GOT3 (cell line): ENCODE measurements at places on chromosomes 4 and X.

DNA sequence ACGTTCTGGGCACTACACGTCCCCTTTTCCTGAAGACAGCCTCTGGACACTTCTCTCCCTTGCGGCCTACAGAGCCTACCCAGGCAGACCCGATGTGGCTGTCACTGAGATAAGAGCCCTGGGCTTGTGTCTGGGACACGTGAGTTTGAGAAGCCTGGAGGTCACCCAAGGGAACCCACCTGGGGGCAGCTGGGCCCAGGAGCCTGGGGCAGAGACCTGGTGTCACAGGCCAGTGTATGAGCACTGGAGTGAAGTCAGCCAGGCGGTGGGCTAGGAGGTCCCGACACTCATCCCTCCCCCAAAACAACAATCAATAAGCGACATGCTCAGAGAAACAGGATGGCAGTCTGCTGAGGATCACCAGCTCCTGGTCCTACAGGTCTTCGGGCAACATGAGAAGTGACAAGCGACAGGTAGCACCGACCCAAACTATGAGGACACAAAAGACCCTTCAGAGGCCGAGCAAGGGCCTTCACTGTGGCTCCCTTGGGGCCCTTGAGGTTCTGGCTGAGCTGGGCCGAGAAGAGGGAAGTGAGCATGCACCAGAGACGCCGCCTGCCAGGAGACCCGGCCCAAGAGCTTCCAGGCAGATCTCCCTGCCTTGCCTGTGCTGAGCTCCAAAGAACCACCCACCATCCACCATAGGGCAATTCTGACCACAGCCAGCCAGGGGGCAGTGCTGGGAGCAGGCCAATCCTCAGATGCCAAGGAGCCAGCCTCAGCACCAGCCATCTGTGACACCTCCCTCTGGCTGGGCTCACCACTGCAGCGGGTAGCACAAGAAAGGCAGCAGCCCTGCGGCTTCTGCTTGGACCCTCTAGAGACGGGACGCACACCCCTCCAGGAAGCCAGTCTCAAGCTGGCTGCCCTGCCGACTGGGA is 11.0 kb upstream of the DUSP9 start:
- DNase-seq, result no peak

- no peak for DNase-seq
Measured at GRCh38 chr4:10521424-10521823, 64.2 kb upstream of the ZNF518B start.

DNA sequence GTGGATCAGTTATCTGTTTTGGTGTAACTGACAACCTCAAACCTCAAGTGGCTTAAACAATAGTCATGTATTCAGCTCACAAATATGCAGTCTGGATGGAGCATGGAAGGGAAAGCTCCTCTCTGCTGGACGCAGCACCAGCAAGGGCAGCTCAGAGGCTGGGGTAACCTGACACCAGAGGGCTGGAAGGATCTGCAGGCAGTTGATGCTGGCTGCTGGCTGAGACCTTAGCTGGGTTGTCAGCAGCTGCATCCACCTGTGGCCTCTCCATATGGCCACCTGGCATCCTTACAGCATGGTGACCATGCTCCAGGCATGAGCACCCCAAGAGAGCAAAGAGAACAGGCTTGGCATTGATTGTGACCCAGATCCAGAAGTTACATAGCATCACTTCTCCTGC is 46.7 kb downstream of the ENPP6 start:
- no peak for DNase-seq

DNA sequence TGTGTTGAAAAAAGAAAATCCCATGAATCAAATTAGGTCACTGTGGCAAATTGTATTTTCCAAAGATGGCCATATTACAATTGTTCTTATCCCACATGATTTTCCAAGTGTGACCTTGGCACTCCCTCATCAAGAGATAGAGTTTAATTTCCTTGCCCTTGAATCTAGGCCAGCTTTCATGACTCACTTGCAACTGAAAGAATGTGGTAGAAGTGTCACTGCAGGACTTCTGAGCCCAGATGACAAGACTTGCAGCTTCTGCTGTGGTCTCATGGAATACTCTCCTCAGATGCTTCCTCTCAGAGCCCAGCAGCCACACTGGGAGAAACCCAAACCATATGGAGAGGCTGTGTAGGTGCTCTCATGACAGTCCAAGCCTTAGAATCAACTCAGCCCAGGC is 139.0 kb downstream of the ADAMTS3 start:
- no peak for DNase-seq

DNA sequence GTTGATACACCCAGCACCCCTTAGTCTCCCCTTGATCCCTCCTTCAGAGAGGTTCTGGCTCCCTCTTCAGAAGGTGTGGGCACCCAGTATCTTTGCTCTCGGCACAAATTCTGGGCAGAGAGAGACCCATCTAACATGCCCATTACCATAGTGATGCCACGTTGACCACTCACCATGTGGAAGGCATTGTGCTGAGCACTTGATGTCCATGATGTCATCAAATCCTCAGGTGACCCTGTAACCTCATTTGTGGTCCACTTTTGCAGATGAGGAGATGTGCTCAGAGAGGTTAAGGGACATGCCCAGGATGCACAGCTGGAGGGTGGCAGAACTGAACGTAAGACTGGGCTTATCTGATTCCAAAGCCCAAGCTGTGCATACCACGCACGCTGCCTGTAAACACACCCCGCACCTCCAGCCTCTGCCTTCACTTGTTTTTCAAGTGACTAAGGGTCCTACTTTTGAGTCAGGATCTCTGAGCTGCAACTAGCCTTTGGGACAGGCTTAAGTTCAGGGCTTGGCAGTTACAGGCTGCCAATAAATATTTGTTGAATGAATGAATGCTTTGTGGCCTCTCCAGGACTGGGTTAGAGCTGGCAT is 55.2 kb downstream of the HTRA3 start:
- no peak for DNase-seq

- no peak for DNase-seq
Measured at GRCh38 chrX:107935200-107935599, 47.0 kb downstream of the TEX13B start.

DNA sequence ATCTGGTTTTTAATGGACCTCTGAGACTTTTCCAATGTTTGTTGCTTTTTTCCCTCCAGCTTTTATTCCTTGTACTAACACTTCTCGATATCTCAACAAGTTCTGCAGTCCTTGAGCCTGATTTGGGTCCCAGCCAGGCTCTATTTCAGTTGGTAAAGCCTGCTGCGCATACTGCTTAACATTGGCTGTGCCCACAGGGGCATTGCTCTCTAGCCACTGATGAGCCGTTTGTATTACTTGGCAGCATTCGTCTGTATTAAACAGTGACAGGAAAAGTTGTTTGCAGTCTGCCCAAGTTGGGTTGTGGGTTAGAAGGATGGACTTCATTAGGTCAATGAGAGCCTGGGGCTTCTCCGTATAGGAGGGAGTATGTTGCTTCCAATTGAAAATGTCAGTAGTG is 59.6 kb upstream of the XAGE1B start:
- DNase-seq, result no peak

DNA sequence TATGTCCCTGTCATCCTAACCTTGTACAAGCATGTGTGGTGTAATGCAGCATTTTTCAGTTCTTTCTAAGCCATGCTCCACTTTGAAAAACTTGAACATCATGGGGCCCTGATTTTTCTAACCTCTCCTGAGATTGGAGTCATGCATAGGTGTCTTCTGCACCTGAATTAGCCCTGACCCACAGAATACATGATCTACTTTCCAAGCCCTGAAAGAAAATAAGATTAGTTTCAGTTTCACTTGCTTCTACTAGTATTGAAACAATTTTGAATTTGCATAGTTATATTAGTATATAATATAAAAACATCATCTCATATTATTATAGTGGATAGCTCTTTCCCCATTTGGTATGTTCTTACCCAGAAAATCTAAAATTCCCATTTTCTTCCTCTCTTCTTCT is 178.2 kb downstream of the HS3ST1 start:
- no peak for DNase-seq

DNA sequence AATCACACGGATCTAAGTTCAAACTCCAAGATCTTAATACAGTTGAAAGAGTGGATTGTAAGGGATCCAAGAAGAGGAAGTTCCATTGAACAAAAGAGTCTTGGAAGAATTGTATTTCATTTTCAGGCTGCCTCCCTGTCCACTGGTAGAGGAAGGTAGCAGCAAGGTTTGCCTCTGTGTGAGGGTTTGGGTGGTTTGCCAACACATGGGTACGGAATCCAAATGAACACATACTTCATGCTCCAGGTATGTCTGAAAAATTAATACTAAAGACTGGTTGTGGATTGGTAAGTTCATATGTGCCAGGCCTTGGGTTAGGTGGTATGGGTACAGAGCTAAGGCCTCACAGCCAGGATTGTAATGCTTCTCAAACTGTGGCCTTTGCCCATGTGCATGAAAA is 523.6 kb upstream of the BOD1L1 start:
- no peak for DNase-seq

GRCh38 chr4:15034071-15034764 is 31.9 kb downstream of the CPEB2 start:
- no peak for DNase-seq

GRCh38 chr4:152727784-152728183 is 48.0 kb upstream of the TMEM154 start:
- no peak for DNase-seq

DNA sequence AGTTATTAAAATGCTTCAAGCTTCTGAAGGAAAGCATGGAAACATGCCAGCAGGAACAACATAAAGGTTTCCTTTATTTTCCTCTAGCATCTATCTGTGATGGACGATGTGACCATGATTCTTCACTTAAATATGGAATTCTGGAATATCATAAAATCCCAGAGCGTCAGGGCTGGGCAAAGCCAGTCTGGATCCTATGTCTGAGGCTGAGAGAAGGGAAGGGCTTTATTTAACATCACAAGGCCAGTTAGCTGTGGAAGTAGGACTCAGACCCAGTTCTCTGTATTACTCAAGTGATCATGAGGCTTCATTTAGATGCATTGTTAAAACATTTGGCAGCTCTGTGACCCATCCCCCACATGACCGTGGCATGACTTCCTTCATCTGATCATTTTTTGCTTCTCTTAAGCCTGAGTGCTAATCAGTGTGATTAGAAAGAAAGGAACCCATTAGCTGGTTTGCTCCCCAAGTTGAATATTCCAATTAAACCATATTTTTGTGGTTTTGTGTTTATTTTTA is 40.9 kb upstream of the EOLA2 start:
- DNase-seq, result no peak

DNA sequence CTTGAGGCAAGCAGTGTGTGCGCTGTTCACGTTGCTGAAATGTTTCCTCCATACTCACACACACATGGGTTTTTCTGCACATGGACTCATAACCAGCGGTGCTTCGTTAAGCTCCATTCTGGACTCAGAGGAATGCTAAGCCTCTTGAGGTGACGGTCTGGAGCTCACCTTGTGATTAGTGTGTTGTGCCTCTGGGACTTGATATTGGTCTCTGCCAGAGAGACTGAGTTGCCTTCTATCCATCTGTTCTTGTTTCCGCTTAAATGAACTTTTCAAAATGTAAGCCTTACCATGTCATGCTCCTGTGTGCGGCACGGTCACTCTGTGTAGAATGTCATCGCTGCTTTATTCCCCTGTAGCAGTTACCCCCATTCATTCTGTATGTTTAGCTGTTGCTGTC is 42.5 kb downstream of the ADD1 start:
- DNase-seq, result no peak

DNA sequence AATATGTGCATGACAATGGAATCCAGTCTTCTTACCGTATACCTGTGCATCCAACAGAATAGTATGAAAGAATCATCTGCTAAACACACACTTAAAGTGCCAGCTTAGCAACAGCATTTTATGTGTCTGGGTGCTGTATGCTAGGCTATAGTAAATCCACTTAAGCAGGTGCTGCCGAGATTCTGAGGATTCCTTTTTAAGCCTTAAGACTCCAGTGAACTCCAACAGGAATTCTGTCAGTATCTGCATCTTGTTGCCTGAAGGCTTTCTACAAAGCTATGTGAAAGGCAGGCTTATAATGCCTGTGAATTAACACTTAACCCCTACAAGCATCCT is 1076.4 kb upstream of the PABPC4L start:
- no peak for DNase-seq

DNA sequence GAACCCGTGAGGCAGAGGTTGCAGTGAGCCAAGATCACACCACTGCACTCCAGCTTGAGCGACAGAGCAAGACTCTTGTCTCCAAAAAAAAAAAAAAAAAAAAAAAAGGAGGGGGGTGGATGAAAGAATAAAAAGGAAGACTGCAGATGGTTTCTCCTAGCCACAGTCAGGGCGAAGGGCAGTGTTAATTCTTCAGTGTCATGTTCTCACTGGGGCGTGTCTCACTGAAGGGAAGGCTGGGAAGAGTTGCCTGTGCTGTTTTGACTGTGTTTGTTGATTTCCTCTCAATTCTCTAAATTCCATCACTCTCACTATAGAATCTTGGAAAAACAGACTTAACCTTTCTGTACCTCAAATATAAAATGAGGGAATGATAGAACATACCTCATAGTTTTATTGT is 71.6 kb upstream of the DHX15 start:
- DNase-seq, result no peak

DNA sequence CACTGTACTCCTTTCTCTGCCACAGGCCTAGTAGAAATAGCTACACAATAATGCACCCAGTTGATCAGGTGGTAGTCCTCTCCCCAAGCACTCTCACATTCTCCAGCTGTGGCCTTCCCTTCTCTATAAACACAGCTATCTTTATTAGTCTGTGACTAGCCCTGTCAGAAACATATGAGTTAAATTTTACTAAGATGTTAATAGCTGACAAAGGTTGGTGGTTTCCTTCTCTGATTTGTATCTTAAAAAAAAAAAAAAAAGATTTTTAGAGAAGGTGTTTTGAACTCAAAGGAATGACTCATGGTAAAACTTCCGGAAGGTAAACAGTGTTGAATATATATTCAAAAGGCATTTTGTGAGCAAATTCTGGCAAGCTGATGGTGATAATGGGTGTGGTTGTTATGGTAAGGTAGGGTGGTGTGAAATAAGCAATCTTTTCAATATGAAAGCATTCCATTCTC is 327.4 kb downstream of the PPP3CA start:
- no peak for DNase-seq

DNA sequence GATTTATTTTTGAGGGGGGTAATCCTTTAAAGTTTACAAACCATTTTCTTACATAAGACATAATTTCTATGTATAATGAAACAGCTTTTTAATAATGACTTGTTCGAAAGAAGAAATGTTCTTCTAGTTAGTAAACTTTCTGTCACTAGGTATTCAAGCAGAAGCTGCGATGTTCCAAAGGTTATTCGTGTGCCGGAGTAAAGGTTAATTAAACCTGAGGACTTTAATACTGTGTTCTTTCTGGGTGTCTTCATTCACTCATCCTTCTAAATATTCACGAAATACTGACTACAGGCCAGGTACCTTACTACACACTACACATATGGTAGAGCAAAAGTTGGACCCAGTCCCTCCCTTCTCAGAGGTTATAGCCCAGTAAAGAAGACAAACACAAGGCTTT is 96.7 kb downstream of the NR3C2 start:
- no peak for DNase-seq

GRCh38 chr4:41741354-41741753 is 7.2 kb downstream of the PHOX2B start:
- no peak for DNase-seq

- no peak for DNase-seq
Measured at GRCh38 chr4:83197555-83198235, 83.2 kb upstream of the PLAC8 start.

GRCh38 chr4:137635108-137635507 is 102.8 kb upstream of the PCDH18 start:
- no peak for DNase-seq
